Right kidney (tissue), 9 donors: ENCODE measurements at places on chromosomes 5 and 9.

GRCh38 chr5:126508962-126509279, 85.7 kb downstream of the GRAMD2B start:
- no peak for DNase-seq

GRCh38 chr5:80238778-80239679, 16.8 kb downstream of the SERINC5 start:
- no peak for DNase-seq

DNA sequence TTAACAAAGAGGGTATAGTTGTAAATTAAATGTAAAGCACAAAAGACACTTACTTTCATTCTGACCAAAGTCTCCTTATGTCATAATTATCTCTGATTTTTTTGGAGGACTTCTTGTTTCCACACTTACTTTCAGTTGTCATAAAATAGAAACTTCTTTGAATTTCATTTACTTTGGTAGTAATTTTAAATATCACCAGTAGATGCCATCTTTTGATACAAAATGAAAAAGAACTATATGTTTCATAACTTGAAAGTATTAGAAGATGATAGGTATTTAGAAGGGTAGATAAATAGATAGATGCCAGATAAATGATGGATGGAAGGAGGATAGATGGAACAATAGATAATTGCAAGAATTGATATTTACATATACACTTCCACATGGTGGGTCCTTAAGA, 1865.3 kb upstream of the CDH9 start:
- DNase-seq = no peak

- DNase-seq = no peak
Measured at GRCh38 chr9:33157960-33158842, 8.9 kb downstream of the B4GALT1 start.

DNA sequence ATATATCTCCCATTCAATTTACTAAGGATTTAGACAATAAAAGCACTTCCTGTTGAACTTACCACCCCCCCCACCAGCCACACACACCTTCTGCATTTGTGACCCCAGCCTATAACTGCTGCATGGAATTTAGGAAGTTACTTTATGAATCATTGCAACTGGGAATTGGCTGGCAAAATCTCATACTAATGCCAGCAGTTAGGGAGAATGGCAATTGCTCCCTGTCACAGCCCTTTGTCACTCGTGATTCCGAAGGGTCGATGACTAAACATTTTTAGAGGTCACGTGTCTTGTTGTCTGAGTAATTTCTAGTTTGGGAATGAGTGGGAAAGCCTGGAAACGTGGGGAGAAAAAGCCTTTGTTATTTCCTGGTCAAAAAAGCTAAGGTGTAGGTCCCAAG, 46.6 kb upstream of the PCA3 start:
- no peak for DNase-seq

DNA sequence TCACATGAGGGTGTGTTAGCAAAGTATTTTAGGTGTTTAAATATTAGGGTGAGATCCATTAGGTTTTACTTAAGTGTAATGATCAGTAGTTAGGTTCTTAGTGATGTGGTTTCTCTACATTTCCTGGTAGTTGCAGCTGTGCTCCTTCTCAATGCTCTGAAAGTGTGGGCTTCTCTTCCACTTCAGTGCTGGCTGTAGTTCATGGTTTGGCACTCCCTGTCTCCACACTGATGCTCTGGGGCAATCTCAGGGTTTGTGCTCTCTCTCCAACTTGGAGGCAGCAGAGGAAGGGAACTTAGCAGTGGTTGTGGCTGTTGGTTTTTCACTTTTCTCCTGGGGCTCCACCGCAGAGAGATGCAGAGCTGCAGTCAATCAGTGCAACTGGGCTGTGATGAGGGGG, 507.5 kb downstream of the TMEM232 start:
- DNase-seq = no peak

- DNase-seq = no peak
Measured at GRCh38 chr9:108643731-108644510, 211.9 kb downstream of the ACTL7B start.

DNA sequence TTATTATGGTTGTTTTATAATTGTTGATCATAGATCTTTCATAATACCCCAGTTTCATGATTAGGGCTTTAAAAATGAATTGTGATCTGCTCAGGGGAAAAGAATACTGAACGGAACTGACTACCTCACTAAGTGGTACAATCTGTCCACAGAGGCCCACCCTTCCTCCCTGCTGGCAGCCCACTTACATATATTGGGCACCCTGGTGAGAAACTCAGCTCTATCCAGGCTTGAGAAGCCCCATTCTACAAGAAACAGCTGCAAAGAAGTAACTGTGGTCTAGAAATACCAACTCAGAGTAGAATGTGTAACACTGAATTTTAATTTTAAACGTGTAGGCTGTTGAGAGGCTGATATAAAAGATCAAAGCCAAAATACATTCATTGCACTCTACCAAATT, 46.9 kb downstream of the TSSK1B start:
- no peak for DNase-seq

GRCh38 chr5:147084702-147085101, 150.1 kb upstream of the STK32A start:
- DNase-seq = no peak

GRCh38 chr5:73487815-73488214, 10.4 kb upstream of the BTF3 start:
- DNase-seq = no peak

DNA sequence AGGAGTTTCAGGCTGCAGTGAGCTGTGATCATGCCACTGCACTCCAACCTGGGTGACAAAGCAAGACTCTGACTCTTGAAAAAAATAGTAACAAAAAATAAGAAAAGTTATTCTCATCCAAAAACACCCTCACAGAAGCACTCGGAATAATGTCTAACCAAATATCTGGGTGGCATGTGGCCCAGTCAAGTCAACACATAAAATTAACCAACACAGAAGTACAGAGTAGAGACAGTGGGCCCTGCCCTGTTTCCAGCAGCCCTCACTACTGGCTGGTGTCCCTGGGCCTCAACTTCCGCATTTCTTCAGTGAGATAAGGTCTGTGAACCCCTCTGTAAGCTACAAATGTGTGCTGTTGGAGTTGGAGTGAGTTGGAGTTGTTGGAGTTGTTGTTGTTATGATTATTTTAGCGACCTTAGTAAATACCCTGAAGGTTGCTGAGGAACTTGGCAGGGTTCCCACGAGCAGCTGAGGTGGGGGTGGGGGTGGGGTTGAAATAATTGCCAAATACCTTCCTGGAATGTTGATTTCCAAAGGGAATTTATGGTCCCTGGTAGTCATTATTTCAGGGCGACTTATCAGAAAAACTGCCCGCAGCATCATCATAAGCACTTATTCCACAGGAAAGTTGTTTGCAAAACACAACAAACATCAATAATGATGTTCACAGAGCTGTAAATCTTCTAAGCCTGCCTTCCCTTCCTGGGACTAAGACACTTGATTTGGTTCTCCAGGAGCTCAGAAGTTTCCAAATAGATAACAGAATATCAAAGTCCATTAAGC, 30.2 kb downstream of the C5orf15 start:
- DNase-seq = no peak

DNA sequence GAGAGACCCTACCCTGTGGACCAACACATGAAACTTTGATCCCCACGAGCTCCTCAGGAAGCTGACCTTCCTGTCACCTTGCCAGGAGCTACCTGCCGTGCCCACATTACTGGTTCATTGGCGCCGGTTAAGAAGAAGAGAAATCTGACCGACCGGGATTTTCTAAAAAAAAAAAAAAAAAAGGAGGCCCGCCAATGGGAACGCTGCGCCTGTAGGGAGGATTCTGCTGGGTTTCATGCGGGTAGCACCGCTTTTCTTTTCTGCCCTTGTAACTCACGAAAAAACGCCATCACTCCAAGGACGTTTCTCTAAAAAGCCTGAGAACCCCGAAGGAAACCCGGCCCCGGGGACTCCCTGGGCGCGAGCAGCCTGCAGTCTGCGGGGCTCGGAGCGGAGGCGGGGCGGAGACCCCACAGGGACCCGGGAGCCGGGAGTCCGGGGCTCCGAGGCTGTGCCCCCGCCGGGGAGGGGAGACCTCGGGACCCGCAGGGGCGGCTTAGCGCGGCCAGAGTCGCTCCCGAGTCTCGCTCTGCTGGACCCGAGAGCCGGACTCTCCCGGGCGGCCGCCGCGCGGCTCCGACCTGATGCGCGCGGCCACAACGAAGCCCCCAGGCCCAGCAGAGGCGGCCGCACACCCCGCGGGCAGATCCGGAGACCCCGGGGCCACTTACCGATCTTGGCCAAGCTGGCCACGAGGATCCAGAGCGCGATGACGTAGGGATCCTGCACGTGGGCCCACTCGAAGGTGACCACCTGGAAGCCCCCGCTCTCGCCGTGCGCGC, 617 bp downstream of the SLC9A3 start:
- DNase-seq = peak; percentile 76

DNA sequence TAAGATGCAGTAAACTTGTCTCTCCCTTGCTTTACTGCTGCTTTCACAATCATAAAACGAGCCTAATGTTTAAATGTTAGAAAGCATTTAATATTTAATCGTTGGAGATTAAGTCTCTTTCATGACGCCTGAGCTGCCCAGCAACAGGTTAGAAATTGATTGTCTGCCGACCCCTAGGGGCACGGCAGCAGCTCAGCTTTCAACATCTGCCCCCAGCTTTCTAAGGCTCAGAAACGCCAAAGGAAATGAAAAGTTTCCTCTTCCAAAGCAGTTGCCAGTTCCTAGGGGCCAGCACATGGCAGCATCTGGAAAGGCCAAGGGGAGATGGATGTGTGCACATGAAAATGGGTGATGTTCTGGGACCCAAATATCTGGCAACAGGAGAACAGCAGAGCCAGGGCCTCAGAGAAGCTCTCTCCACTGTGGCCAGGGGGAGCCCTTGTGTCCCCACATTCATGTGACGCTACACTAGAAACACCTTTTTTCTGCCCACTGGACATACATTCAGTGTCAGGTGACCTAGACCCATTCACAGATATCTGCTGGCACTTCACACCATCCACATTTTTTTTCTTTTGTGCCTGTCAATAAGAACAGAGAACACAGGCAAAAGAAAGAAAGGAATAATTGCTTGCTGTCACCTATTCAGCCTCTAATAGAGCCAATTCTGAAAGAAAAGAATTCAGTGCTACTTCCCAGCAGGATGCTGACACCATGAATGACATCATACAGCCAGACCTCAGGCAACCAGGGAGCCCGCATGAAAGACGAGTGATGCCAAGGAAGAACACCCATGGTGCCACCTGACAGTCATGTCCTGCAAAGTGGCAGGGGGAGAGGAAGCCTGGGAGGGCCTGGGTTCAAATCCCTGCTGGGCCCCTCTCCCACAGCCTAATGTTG, 205.0 kb upstream of the TAS2R1 start:
- DNase-seq = peak; percentile 26

DNA sequence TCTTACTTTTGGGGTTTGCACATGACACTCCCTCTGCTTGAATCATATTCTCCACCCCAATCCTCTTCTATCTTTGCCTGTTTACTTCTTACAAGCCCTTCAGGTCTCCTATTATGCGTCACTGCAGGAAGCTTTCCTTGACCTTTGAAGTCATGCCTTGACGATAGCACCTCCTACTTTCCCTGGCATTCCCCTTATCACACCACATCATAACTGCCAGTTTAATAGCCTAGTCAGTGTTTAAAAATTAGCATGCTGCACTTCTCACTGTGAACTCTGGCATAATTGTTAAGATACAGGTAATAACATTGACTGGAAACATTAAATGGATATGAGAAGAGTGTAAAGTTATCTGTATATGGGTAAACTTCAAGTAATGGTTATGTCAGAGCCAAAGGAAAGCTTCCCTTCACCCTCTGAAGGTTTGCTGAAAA, 37.1 kb upstream of the CEP120 start:
- DNase-seq = no peak

GRCh38 chr5:22352493-22352892, 500.7 kb downstream of the CDH12 start:
- no peak for DNase-seq

GRCh38 chr5:147439254-147439653, 70.6 kb downstream of the DPYSL3 start:
- DNase-seq = no peak

DNA sequence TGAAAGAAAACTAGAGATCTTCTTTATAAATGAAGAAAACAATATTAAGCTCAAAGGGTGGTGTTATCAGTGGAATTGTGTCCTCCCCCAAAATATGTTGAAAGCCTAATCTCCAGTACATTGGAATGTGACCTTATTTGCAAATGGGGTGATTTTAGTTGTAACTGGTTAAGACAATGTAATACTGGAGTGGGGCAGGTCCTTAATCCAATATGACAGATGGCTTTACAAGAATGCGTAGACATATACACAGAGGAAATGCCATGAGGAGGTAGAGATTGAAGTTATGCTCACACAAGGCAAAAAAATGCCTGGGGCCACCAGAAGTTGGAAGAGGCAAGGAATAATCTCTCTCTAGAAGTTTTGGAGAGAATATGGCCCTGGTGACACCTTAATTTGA, 13.7 kb upstream of the TRIM32 start:
- no peak for DNase-seq

GRCh38 chr5:148725675-148726074, 71.3 kb upstream of the HTR4 start:
- DNase-seq = no peak

DNA sequence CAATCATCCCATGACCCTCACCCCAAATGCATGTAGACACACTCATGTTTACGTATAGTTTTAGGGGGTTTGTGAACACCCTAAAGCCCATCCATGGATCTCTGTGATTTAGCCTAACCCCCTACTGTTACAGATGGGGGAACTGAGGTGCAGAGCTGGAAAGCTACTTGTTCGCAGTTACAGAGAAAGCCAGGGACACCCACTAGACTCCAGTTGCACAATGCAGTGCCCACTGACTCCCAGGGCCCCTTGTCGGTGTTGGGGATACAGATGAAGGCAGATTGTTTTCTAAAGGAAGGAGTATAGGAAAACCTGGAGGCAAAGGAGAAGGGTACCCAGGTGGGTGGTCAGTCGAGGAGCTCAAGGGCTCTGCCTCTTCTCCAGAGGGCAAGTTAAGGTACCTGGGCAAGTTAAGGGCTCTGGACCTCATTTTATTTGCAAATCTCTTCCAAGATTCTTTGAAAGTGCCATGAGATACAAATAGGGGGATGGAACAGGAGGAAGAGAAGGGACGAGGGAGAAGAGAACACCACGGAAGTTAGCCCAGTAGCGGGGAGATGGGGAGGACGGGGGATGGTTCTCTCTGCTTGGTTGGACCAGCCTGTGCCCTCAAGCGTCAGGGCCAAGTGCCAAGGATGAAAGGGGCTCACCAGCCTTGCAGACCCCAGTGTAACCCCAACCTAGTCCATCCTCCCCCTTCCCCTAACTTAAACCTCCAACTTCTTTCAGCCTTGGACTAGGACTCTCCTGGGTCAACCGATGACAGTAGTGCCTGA, 958 bp downstream of the MYOZ3 start:
- DNase-seq = no peak

- DNase-seq = no peak
Measured at GRCh38 chr5:136132087-136132486, 558 bp upstream of the SMAD5 start.
